Forelimb muscle (tissue), 1 donor: ENCODE measurements at places on chromosomes 1 and 21. TPM values are rescaled to one million over a fixed set of nuclear protein-coding genes. Genes with fewer than 3 reads are reported as not detected.

RPS6KA1 gene
- polyA plus RNA-seq = 5.9 TPM

AVPR1B gene
- polyA plus RNA-seq = 0.24 TPM

SLC44A5 gene
- 0.30 TPM for polyA plus RNA-seq

SPRR3 gene
- polyA plus RNA-seq = not detected

PTAFR gene
- polyA plus RNA-seq = 1.7 TPM

FCRL6 gene
- 0.34 TPM for polyA plus RNA-seq

GRCh38 chr1:227885648-227886502 is 61.9 kb downstream of the WNT9A start:
- DNase-seq = no peak

DNA sequence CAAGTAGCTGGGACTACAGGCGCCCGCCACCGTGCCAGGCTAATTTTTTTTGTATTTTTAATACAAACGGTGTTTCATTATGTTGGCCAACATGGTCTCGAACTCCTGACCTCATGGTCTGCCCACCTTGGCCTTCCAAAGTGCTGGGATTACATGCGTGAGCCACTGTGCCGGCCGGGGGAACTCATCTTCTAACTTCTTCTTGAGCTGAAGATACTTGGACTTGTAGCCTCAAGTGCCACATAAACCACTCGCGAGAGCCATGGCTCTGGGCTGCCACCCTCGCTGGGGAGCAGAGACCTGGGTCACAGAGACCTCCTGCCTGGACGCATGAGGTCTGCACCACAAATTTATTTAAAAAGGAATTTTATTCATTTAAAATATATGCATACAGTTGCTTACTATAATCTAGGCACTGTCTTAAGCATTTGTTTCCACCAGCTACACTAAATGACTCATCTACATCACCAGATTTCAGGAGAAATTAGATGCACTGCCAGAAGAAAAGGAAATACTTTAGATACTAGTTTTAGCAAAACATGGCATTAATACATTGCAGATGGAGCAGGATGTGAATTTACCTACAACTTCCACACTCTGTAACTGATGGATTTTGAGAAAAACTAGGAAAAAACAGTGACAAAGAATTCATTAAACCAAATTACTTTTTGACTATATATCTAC is 29.9 kb upstream of the PUM1 start:
- no peak for DNase-seq

DNA sequence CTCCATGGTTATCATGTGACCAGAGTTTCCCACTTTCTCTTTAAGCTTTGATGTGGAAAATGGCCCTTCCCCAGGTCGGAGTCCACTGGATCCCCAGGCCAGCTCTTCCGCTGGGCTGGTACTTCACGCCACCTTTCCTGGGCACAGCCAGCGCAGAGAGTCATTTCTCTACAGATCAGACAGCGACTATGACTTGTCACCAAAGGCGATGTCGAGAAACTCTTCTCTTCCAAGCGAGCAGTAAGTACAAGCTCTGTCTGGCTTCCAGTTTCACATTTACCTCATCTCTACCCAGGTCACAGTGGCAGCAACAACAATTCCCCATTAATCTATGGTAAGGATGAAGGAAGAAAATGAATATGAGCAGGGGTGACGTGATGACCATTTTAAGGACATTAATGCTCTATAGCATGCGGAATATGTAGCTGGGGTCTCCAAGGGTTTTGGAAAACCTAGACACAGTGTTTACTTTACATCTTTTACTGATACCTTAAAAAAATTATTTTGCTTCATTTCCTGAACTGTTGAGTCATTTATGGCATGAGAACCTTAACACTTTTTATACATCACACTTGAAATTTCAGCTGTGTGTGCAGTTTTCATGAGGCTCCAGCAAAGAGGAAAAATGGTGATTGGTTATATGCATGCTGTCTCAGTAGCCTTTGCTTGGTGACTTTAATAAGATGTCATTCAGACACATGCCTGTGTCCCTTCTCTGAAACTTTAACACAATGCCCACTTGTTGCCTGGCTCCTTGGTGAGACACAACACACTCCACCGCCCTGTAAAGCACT is 286.3 kb upstream of the SGIP1 start:
- DNase-seq = no peak

DNA sequence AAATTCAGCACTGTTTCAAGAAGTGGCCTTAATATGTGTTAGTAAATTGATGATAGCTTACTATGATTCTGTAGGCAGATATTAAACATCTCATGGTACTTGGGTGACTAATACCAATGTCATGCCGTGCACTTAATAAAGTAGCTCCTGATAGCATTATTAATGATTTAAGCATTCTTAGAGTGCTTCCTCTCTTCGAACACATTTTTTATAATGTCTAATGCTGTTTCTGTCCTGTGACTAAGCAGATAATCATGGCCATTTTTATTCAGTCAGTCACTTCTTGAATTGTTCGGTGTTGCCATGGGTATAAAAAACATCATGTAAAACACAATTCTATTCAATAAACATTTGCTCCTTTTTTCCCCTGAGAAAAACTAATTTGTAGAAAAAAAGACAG is 804.6 kb upstream of the ADGRL4 start:
- DNase-seq = no peak

GRCh38 chr1:94068096-94068998 is 52.6 kb downstream of the ABCA4 start:
- no peak for DNase-seq

GRCh38 chr1:58038574-58038973 is 508.0 kb downstream of the OMA1 start:
- DNase-seq = no peak

GRCh38 chr1:229665912-229666558 is 40.0 kb downstream of the URB2 start:
- no peak for DNase-seq

DNA sequence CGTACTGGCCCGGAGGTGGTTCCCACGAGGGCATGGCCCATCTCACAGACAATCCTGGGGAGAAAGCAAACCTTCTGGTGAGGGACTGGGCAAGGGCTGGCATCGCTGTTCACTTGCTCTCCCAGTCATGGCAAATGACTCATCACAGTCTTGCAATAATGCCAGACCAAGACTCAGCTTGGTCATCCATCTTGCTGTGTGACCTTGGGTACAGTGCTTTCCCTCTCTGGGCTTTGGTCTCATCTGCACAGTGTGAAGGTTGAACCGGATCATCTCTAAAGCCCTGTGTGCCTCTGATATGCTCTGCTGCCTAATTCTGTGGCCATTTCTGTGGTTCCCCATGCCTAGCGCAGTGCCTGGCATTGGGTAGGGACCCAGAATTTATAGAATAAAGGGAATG is 143.6 kb upstream of the CD34 start:
- no peak for DNase-seq

DNA sequence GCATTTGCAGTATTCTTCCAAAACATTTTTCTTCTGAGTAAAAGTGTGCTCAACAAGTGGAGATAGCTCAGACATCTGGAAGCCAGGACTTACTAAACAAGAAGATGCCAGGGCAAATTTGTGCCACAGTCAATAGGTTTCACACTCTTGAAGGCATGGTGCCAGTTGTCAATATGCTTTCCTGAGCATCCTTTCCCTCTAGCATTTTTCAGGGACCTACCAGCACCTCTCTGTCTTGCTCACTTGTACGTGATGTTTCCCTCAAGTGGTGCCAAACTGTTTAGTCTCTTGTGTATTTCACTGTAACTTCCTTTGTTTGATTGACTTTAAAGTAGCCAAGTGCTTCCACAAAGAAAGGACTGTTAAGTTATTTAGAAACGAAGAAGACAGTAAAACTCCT is 194.0 kb upstream of the SGIP1 start:
- DNase-seq = no peak

- no peak for DNase-seq
Measured at GRCh38 chr1:192530254-192530653, 45.3 kb upstream of the RGS1 start.

- DNase-seq = no peak
Measured at GRCh38 chr21:18249672-18250071, 5.0 kb downstream of the CHODL start.

DNA sequence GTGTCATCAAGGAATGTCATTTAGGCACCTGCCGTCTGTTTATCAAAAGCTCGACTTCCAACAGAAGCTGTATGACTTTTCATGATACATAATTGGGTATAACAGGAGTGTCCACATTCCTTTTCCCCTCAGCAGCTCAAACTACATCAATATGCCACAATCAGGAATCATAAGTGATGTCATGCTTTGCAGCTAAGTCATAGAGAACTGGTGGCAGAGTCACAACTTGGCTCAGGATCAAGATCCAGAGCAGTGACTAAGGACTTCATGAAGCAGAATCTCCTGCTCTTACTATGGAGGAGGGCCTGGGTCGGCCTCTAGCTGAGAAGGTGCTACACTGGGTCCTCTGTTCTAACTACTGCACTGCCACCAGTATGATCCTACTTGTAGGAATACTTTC is 36.5 kb upstream of the AGBL4 start:
- no peak for DNase-seq

DNA sequence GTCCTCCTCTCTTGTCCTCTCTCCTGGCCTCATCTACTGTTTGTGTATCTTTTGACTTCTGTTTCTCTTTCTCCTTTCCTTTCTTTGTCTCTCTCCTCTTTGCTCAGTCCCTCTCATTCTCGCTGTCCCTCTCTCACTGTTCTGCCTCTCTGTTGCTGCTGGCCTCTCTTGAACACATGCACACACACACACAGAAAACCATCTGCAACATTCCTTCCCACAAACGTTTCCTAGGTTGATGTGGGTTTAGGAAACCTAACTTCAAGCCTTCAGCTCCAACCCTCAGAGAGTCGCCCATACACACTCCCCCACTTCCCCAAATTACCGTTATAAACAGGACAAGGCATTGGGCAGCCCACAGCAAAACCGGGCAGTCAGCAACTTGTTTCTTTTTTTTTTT is 10.9 kb upstream of the SSBP3 start:
- no peak for DNase-seq

DNA sequence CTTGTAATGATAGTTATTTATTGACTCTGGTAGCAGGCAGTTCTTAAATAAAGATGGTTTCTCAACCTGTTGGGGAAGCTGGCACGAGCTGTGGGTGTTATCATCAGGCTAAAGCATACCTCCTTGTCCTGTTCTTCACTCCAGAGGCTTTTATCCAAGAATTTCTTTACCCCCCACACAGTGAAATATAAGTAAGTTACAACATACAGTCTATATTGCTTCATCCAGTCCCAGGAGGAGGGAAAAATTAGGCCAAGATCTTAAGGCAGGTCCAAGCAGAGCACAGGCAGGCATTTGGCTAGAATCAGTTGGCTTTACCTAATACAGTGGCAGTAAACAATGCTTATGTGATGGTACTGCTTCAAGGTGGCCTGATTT is 6.3 kb downstream of the TMEM81 start:
- DNase-seq = no peak

DNA sequence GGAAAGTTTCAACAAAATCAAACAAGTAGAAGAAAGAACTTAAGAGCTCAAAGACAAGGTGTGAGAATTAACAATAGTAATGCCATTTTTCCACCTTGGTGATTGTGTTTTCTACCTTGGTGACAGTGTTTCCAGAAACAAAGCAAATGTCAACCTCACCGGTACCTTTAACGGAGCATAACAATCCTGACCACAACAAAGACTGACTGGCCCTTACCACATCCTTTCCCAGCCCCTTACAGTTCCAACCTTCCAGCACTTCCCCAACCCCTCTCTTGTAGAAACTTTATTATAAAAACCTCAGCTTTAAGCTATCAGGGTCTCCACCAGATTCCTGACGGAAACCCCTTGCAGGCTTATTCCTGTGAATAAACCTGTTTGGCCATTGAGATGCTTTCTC is 16.7 kb downstream of the STYXL2 start:
- no peak for DNase-seq
